ENCODE measurements at places on chromosomes 2 and 18.

DNA sequence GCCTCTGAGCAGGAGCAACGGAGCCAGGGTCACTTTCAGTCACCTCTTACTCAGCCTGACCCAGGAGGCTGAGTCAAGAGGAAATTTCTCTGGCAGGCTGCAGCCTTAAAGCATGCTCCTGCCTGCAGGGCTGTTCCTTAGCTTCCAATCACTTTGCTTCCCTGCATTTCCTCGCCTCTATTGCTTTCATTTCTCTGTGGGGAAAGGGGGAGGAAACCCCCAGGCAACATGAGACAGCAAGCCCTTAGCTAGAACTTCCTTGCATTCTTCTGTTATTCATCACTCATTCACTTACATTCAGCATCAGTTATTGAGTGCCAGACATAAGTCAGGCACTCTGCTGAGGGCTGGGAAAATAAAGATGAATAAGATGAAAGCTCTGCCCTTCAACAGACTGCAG, 13.0 kb downstream of the XDH start:
- DNase-seq: no peak

GRCh38 chr2:16010011-16010410, 69.7 kb downstream of the MYCN start:
- DNase-seq: no peak

- peak; percentile 1 for DNase-seq
Observed at GRCh38 chr2:80238692-80239469, 65.7 kb downstream of the LRRTM1 start.

GRCh38 chr2:108048752-108049151, 62.4 kb downstream of the SLC5A7 start:
- no peak for DNase-seq

DNA sequence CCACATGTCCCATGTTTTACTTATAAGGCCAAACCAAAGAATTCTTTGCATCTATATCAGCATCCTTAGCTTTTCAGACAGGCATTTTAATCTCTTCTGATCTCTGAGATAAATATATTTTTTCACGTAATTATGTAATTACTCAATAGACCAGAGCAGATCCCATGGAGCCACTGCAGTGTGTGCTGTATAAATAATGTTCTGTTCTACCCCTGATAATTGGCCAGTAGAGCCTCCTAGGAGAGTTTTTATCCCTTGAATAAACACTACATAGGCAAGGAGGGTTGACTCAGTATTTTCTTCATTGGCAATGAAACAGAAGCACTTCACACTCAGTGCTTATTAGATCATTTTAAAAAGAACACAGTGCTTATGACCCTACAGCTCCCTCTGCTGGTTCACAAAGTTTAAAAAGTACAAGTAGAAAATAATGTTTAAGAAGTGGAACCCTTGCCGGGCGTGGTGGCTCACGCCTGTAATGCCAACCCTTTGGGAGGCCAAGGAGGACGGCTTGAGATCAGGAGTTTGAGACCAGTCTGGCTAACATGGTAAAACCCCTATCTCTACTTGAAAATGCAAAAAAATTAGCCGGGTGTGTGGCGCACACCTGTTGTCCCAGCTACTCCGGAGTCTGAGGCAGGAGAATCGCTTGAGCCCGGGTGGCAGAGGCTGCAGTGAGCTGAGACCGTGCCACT, 91.9 kb downstream of the PPP1R1C start:
- DNase-seq: peak; percentile 31

- DNase-seq: no peak
Observed at GRCh38 chr2:187299122-187299906, 148.7 kb downstream of the CALCRL start.

GRCh38 chr2:135226961-135227360, 174.9 kb downstream of the RAB3GAP1 start:
- no peak for DNase-seq

- DNase-seq: no peak
Observed at GRCh38 chr2:221034973-221035372, 537.1 kb downstream of the EPHA4 start.

GRCh38 chr2:229714080-229714735, at the start of gene DNER:
Gene DNER, minus strand, starts transcription at chr2:229714555. Its CDS starts 132 bp downstream, at chr2:229714423.
- peak; percentile 35 for DNase-seq

- DNase-seq: no peak
Observed at GRCh38 chr18:12305930-12306629, 2.0 kb upstream of the TUBB6 start.

- DNase-seq: peak; percentile 34
Observed at GRCh38 chr2:69975853-69976462, 14.5 kb upstream of the ASPRV1 start.

GRCh38 chr2:224248944-224249371, 152.9 kb downstream of the FAM124B start:
- no peak for DNase-seq

DNA sequence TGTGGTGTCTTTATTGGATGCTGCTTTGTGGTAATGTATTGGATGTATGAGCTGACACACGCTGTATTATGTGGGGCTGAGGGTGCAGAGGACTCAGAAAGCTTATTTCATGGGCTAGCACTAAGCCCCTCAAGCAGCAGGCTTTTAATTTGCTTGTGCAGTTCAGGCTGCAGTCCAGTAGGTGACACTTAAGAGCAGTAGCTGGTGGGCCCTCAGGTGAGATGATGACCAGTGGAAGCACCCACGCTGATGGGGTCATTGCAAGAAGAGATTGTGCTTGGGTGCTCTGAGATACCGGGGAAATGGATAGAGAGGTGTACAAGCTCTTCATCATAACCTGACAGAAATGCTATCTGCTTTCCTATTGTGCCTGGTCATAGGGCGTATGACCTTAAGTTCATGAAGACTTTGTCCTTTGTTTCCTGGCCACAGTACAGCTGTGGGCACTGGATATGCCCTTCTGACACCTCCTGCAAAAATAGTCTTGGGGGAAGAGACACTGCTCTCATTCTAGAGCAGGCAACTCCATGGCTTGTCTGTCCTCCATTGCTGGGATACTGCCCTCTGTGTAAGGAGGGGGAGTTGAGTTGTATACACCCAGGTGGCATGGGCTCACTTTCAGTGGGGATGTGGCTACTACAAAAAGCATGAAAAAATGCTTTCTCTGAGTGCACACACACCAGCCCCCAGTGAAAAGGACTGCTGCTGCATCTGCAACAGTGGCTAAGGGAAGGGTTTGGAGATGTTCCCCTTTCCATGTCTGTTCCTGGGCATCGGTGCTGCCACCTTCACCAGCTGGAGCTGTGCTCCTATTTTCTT, 205.7 kb upstream of the ZSWIM2 start:
- no peak for DNase-seq

- no peak for DNase-seq
Observed at GRCh38 chr2:14303366-14304115, 329.0 kb upstream of the LRATD1 start.

- no peak for DNase-seq
Observed at GRCh38 chr2:42438685-42439084, 55.1 kb downstream of the KCNG3 start.

GRCh38 chr2:124039762-124040291, 14.7 kb downstream of the CNTNAP5 start:
- DNase-seq: no peak

- no peak for DNase-seq
Observed at GRCh38 chr2:160694221-160694620, 200.6 kb upstream of the RBMS1 start.

DNA sequence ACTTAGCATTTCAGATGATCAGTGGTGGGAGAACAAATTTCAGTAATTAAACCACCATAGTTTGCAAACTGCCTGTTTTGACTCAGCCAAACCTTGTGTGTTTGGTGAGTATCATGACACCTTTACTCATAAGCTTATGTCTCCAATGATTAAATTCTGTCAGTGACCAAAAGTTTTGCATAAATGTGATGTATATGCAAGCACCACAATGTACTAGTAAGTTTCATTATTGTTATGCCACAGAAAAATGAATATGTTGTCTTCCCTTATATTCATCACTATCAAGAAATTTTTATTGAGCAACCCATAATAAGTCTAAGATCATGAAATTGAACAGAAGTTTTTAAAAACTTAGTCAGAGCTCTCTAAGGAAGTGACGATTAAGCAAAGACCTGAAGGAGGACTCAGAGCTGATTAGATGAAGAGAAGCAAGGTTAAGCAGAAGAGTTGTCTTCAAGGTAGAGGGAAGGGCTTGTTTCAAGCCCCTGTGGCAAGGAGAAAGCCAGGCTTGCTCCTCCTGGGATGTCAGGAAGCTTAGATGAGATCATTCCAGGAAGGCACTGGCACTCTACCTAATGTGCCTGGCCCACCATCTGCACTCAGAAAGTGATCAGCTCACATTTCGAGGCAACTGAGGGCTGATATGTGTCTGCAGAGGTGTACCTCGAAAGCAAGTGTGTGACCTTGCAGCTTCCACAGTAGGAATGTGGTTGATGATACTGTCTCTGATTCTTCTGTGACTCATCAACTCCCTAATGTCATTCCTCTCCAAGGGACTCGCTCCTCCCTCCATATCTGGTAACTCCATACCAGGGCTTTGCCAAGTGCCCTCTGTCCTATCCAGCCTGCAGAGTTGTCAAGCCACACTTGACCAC, 54.7 kb downstream of the KCTD18 start:
- no peak for DNase-seq

- DNase-seq: no peak
Observed at GRCh38 chr18:11147371-11147951, 1.9 kb downstream of the PIEZO2 start.

- no peak for DNase-seq
Observed at GRCh38 chr2:162245781-162246180, 2.5 kb upstream of the FAP start.

- no peak for DNase-seq
Observed at GRCh38 chr2:159996792-159997546, 65.4 kb downstream of the PLA2R1 start.

DNA sequence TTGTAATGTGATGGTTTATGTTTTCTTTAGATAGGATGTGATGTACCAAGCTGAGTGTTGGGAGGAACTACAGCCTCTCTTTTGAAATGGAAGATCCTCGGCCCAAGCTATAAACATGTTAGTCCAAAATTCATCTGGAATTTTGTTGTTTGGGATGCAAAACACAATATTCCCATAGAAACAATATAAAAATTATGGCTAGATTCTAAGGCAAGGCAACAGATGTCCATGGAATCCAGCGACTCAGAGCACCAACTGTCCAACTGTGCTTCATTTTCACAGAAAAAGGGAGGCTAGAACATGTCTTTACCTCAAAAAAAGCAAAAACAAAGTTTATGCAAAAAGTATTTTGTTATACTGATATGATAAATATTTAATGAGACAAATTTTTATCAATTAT, 52.4 kb upstream of the ATP8B1 start:
- no peak for DNase-seq

GRCh38 chr2:179031731-179032408, 18.1 kb downstream of the CCDC141 start:
- DNase-seq: peak; percentile 65

- no peak for DNase-seq
Observed at GRCh38 chr18:48402953-48403352, 6.2 kb downstream of the ZBTB7C start.

DNA sequence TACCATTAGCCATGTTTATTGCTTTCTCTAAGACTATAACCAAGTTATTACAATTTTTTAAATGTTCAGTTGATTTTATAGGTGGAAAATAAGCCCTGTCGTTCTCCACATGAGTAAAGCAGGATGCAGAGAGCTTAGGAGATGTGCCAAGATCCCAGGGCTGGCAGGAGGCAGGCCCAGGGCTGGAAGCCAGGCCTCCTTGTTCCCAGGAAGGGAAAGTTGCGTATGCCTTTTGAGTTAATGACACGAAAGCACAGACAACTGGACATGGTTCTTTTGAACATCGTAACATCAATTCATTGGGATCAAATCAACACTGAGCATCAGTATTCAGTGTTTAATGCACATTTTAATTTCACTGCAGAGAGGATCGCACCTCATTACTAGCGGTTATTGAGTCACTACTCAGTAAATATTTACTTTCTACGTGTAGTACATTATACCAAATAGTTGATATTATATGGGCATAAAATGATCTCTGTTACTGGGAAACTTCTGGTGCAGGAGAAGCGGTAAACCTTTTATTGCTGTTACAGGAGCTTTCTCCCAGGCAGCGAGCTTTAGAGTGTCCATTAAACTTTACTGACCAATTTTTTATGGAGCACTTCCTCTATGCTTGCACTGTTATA, 60.0 kb downstream of the RNF144A start:
- no peak for DNase-seq

DNA sequence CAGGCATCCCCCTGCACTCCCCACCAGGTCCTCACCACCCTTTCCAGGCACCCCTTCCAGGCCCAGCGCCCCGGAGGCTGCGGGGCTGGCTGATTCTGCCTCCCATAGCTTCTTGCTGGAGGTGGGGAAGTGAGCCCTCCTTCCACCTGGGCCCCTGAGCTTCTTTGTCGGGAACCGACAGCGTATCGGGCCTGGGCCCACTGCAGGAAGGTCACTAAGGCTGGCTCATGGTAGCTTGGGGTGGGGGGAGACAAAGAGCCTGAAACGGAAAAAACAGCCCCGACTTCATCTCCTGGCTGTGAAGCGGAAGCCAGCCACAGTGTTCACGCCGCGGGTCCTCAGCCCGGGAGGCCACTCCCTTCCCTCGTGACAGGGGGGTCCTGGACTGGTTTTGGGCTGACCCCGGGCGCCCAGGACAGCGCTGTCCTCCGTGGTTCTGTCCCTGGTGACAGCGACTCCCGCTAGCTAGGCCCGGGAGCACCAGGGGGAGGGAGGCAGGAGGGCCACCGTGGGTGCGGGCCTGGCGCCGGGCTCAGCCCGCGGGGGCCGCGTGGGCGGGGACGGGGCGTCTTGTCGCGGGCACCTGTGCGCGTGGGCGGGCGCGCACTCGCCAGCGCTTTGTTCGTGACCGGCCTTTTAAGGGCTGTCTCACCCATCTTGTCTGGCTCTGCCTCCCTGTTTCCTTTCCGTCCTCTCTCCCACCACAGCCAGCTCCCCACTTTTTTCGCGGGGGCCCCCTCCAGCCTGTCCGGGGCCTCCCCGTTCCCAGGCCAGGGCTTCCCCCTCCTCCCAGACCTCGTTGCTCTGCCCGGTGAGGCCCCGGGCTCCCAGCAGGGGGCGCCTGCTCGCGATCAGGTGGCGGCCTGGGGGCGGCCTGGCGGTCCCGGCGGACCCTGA, 64.9 kb downstream of the DNMT3A start:
- peak; percentile 76 for DNase-seq

DNA sequence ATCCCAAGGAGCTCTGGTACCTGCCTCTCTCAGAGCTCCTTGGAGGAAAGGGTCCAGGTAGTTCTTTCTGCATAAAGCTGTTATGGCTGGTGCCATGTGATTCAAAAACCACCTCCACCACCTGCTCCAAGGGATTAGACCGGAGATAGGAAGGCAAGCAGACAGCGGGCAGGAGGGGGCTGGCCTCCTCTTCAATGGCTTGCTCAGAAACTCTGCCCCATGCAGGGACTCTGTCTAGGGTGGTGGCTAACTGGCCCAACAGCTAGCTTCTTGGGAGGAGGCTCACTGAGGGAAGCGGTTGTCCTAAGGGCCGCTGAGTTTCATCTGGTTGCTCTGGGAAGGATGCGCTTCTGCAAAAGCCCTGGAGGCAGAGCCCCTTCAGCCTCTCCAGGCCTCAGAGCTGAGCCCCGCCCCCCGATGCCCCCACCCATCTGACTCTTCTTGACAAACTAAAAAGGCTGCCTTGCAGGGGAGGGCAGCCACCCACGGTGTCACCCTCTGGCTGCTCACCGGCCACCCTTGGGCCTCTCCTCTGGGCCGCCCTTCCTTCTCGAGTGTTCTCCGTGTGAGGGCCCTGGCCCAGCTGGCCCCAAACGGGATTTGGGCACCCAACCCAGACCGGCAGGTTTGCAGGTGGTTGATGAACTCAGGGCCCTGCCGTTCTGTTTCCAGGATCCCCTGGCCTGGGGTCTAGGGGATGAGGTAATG, 90.2 kb downstream of the MCFD2 start:
- DNase-seq: no peak

GRCh38 chr2:144513388-144514101, 6.4 kb downstream of the ZEB2 start:
- DNase-seq: peak; percentile 65

- no peak for DNase-seq
Observed at GRCh38 chr2:108243566-108243965, 3.8 kb downstream of the SULT1C3 start.

All from CD4-positive, alpha-beta T cell treated with Interleukin-4 for 1 hour (primary cell).